Hair follicular keratinocyte (primary cell): ENCODE measurements at places on chromosomes 4 and X. TPM values are rescaled to one million over a fixed set of nuclear protein-coding genes. Genes with fewer than 3 reads are reported as not detected.

The SLITRK4 gene
- total RNA-seq, result not detected in 2 replicates

The KLHL4 gene
- 0.27 and 0.62 TPM in 2 replicates for total RNA-seq

The HS3ST1 gene
- 0.72 and 0.94 TPM in 2 replicates for total RNA-seq

The CENPE gene
- 4.9 and 14.6 TPM in 2 replicates for total RNA-seq

The NDST3 gene
- not detected in 2 replicates for total RNA-seq

The DGAT2L6 gene
- total RNA-seq, result not detected in 2 replicates

The GLRA3 gene
- total RNA-seq, result not detected in 2 replicates

The ESX1 gene
- 0.15 and 2.4 TPM in 2 replicates for total RNA-seq

The SLIT2 gene
- 3.5 and 4.1 TPM in 2 replicates for total RNA-seq

The MAGEB10 gene
- not detected in 2 replicates for total RNA-seq

The CLNK gene
- not detected in 2 replicates for total RNA-seq

The ZNF711 gene
- total RNA-seq, result 0.76 and 1.2 TPM in 2 replicates

The GCNA gene
- total RNA-seq, result 0.39 and 0.57 TPM in 2 replicates

The LIMCH1 gene
- total RNA-seq, result under 0.01 and 0.08 TPM in 2 replicates

The HSPA4L gene
- 18.5 and 26.4 TPM in 2 replicates for total RNA-seq
